ENCODE measurements at places on chromosomes 12 and 14. TPM values are rescaled to one million over a fixed set of nuclear protein-coding genes. Genes with fewer than 3 reads are reported as not detected.

BCL11B gene
- total RNA-seq: 0.05 TPM

- no peaks in the 10 kb centered on the region for H3K4me1 ChIP-seq
- no peaks in the 10 kb centered on the region for H3K36me3 ChIP-seq
- peaks cover 57% of the 10 kb centered on the region for H3K27me3 ChIP-seq
- H3K4me3 ChIP-seq: no peak overlapping the region
- H3K27ac ChIP-seq: no peak overlapping the region
These were observed 505 bp downstream of the KCNC2 start for GRCh38 chr12:75208856-75209811.

DNA sequence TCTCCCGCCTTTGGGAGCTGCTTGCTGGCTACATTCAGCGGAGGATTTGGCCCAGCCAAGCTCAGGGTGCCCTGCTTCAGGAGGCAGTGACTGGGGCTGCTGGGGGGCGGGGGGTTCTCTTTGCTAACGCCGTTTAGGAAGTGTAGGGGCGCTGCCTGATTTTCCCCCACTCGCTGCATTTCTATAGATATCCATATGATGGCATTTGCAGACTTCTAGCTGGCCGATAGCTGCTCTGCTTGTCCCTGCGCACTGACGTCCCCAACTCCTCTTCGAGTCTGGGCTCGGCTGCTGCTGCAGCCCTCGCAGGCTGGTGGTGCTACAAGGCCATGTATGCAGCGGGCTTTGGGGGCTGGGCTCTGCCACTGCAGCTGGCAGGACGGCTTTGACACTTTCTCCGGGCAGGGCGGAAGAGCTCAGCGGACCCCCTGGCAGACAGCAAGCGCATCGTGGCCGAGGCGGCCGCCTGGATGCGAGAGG lies 3.1 kb downstream of the LRFN5 start:
- peaks cover 60% of the 10 kb centered on the region for H3K27me3 ChIP-seq
- peak overlapping the region; percentile 64 for H3K4me3 ChIP-seq
- no peak overlapping the region for H3K27ac ChIP-seq
- DNase-seq: peak; percentile 68

DNA sequence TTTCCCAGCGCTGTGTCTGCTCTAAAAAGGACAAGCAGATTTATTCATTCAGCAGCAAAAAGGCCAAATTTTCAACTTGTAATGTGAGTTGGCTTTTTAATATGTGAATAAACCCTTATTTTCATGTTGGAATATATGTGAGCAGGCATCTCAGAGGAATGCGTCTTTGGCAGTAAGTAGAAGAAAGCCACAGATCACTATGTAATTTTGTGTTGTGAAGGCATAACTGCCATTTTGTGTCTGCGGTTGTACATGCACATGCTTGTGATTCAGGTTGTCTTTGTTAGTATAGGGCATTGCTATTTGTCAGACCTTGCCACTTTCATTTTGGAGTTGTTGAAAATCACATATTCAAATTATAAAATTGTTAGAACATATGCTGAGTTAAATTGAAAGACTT lies 398.8 kb upstream of the RGS6 start:
- no peak overlapping the region for H3K27ac ChIP-seq
- H3K4me3 ChIP-seq: no peak overlapping the region
- no peak for DNase-seq
- no peaks in the 10 kb centered on the region for H3K36me3 ChIP-seq
- H3K27me3 ChIP-seq: no peaks in the 10 kb centered on the region

TMPRSS12 gene
- total RNA-seq: not detected

DNA sequence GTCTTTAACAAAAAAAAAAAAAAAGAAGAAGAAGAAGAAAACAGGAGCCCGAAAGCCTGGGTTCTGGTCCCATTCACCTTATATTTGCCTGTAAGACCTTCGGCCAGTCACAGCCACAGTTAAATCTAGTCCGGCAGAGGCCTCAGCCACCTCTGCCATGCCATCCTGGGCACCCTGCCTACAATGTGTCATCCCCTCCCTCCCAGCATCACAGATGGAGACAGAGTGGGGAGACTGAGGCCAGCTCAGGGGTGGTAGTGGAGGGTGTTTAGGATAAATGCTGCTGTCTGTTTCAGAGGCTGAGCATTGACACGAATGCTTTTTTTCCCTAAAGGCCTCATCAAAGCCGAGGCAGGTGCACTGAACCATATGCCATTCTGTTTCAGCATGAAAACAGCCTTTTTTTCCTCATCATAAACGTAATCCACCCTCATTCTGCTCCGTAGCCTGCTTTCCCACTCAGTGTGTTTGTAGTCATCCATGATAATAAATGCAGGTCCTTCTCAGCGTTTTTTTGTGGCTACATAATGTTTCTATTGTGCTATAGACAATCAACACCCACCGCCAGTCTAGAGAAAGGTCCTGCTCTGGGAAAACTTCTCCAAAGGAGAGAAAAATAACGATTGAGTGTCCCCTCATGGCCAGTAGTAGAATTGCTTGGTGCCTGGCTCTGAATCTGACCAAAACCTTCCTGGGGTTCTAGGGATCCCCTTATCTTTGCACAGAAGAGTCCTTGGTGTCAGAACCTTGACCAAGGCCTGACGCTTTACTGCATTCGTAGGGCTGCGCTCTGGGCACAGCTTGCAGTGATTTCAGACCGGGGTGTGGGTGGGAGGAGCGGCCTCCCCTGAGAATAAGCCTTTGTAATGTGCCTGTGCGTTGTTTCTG lies 41.1 kb upstream of the TSPAN9 start:
- DNase-seq: no peak
- H3K27ac ChIP-seq: no peak overlapping the region
- H3K27me3 ChIP-seq: no peaks in the 10 kb centered on the region
- no peak overlapping the region for H3K4me3 ChIP-seq
- H3K4me1 ChIP-seq: peaks cover 2% of the 10 kb centered on the region

C14orf39 gene
- not detected for total RNA-seq

DNA sequence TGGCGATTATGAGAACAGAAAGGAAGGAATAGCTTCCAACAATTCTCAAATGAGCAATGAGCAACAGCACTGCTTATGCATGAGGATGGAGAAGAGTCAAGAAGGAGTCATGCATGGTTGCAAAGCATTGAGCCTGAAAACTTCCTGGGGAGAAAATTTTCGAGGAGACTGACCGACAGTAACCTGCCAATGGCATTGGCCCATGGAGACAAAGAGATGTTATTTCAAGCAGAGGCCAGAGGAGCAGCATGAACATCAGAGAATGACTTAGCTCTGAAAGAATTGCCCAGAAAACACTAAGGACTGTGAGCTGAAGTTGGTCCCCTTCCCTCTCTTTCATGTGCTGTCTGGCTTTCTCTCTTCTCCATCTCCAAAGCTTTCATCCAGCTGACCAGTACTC lies 343.4 kb downstream of the ADAMTS20 start:
- no peaks in the 10 kb centered on the region for H3K36me3 ChIP-seq
- DNase-seq: no peak
- no peak overlapping the region for H3K27ac ChIP-seq
- H3K4me3 ChIP-seq: no peak overlapping the region
- no peaks in the 10 kb centered on the region for H3K27me3 ChIP-seq

CPNE8 gene
- total RNA-seq: 3.1 TPM

- H3K4me1 ChIP-seq: peaks cover 56% of the 10 kb centered on the region
- H3K36me3 ChIP-seq: peaks cover 49% of the 10 kb centered on the region
- H3K4me3 ChIP-seq: no peak overlapping the region
- no peaks in the 10 kb centered on the region for H3K27me3 ChIP-seq
- DNase-seq: no peak
These were observed 30.3 kb downstream of the HIP1R start for GRCh38 chr12:122865268-122866231.

DNA sequence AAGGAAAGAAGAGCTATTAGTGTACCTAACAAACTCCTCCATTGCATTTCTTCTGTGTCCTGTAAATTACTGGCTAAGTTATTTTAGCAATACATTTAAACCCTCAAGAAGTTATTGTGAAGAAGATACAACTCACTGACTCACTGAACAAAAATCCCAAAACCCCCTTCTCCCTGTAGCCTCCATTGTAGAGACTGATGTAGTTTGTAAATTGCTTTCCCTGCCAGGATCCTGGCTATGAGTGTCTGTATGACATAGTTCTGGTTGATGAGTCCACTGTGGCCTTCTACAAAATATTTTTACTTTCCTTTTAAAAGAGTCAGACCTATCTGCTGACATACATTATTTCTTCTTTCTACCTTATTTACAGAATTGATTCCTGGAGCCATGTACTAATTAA lies 155.6 kb downstream of the SLC6A15 start:
- no peaks in the 10 kb centered on the region for H3K36me3 ChIP-seq
- no peak overlapping the region for H3K4me3 ChIP-seq
- no peaks in the 10 kb centered on the region for H3K27me3 ChIP-seq

- H3K36me3 ChIP-seq: no peaks in the 10 kb centered on the region
- DNase-seq: peak; percentile 12
- H3K27ac ChIP-seq: no peak overlapping the region
- no peaks in the 10 kb centered on the region for H3K27me3 ChIP-seq
- no peaks in the 10 kb centered on the region for H3K4me1 ChIP-seq
These were observed 13.6 kb upstream of the TAS2R14 start for GRCh38 chr12:10952645-10953044.

DNA sequence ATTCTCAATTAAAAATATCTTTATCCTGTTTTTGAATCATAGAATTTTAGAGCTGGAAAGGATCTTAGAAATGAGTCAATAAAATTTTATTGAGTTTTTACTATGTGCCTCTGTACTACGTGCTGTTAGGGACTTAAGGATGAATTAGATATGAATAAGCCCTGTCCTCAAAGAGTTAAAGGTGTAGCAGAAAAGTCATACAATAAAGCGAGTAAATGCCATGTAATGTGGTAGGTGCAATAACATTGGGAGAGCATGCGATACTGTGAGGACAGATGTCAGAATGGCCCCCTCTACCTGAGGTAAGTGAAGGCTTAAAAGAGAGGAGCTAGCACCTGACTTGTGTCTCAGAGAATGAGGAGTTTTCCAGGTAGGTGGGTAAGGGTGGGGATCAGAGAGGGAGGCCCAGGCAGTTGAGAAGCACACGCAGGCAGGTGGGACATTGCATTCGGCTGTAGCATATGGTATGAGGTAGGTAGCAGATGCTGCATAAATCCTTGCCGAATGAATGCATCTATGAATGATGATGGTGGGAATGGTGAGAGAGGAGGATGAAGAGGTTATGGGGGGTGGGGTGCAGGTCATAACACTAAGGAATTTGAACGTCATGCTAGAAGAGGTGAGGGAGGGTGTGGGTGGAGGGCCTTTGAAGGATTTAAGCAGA lies 35.4 kb upstream of the ATP23 start:
- no peaks in the 10 kb centered on the region for H3K36me3 ChIP-seq
- no peak overlapping the region for H3K4me3 ChIP-seq
- H3K27me3 ChIP-seq: no peaks in the 10 kb centered on the region
- DNase-seq: no peak

DNA sequence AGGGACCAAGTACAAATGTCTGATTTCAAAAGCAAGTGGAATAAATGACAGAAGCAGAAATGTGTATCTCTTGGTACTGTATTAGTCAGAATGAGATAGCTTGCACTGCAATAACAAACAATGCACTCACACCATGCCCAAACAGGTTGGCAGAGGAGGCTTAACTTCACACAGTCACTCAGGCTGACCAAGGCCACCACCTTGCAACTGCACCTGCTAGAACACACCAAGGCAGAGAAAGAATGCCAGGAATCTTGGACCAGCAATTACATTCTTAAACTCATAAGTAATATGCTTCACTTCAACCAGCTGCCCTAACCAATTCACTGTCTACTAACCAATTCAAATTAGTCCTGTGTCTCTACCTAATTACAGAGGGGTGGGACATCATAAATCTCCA lies 378.3 kb downstream of the BCL11B start:
- H3K4me1 ChIP-seq: no peaks in the 10 kb centered on the region
- no peak for DNase-seq
- no peaks in the 10 kb centered on the region for H3K36me3 ChIP-seq
- H3K27me3 ChIP-seq: no peaks in the 10 kb centered on the region
- H3K4me3 ChIP-seq: no peak overlapping the region

GRCh38 chr12:44889926-44890325 lies 13.8 kb upstream of the NELL2 start:
- H3K36me3 ChIP-seq: no peaks in the 10 kb centered on the region
- DNase-seq: no peak
- no peaks in the 10 kb centered on the region for H3K27me3 ChIP-seq
- H3K4me3 ChIP-seq: no peak overlapping the region

HOTAIR gene
- not detected for total RNA-seq

DNA sequence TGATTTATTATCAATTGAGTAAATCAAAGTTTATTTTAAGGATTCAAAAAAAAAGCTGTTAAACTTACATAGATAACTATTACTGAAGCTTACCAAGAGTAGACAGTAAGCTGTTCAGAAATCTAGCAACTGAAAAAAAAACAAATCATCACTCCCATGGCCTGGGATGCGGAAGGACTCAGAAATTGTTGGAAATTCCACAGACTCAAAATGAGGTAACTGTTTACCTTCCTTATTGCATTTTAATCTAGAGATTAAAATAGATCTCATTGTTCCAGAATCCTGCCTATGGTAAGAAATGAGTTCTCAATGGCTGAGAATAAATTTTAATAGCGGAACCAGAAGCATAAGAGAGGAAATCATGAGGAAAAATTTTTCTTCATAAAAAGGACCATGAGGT lies 87.2 kb downstream of the PPM1H start:
- H3K36me3 ChIP-seq: no peaks in the 10 kb centered on the region
- H3K4me1 ChIP-seq: peaks cover 33% of the 10 kb centered on the region
- peak overlapping the region; percentile 49 for H3K27ac ChIP-seq
- H3K4me3 ChIP-seq: no peak overlapping the region
- no peaks in the 10 kb centered on the region for H3K27me3 ChIP-seq
- no peak for DNase-seq

GRCh38 chr14:98908050-98908449 lies 363.9 kb downstream of the BCL11B start:
- H3K4me3 ChIP-seq: no peak overlapping the region
- DNase-seq: no peak
- no peaks in the 10 kb centered on the region for H3K4me1 ChIP-seq
- H3K27me3 ChIP-seq: peaks cover 27% of the 10 kb centered on the region
- H3K27ac ChIP-seq: no peak overlapping the region

DNA sequence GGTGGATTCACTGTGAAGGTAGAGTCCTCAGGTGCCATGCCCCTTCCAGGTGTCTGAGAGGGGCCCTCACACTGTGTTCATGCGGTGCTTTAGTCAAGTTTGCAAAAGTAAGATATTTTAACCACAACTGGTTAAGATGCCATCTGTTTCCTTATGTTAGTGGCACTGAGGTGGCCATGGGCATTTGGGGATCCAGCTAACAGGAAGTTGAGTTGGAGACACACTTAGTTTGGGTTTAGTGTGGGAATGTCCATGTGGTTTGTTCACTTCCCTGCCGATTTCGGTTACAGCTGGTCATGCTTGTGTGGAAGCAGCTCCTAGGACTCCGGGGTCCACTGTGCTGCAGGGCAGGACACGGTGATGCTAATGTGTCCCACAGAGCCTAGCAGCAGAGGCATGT lies 17.3 kb upstream of the ABHD12B start:
- peaks cover 4% of the 10 kb centered on the region for H3K4me1 ChIP-seq
- no peak overlapping the region for H3K27ac ChIP-seq
- no peak overlapping the region for H3K4me3 ChIP-seq
- H3K36me3 ChIP-seq: no peaks in the 10 kb centered on the region

- no peaks in the 10 kb centered on the region for H3K27me3 ChIP-seq
- no peaks in the 10 kb centered on the region for H3K4me1 ChIP-seq
- H3K36me3 ChIP-seq: no peaks in the 10 kb centered on the region
- H3K27ac ChIP-seq: no peak overlapping the region
- H3K4me3 ChIP-seq: no peak overlapping the region
- DNase-seq: peak; percentile 11
These were observed 21.4 kb upstream of the ANKRD9 start for GRCh38 chr14:102530828-102531478.

Measured in heart left ventricle (tissue), 16 donors.